A549 (cell line): ENCODE measurements at places on chromosomes 2 and 18.

- DNase-seq = no peak
Observed at GRCh38 chr2:226079196-226079595, 679.7 kb downstream of the NYAP2 start.

DNA sequence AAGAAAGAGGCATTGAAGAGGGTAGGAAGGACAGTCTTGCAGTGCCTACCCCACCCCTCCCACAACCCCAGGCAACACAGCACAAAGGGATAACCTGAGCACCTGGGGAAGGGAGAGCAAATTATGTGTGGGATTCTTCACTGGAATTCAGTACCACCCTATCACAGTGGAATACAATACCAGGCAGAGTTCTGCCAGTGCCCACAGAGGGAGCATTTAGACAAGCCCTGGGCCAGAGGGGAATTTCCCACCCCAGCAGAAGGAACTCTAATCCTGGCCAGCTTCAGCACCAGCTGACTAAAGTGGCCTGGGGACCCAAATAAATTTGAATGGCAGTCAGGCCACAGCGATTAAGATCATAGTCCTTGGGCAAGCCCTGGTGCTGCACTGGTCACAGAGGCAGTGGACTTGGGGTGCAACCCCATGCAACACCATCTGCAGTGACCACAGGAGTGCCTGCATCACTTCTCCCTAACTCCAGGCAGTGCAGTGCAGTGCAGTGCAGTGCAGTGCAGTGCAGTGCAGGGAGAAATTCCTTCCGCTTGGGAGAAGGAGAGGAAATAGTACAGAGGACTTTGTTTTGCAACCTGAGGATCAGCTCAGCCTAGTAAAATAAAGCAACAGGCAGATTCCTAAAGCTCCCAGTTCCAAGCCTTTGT is 147.8 kb upstream of the SRD5A2 start:
- DNase-seq = no peak

GRCh38 chr2:105320651-105321215 is 8.8 kb downstream of the TGFBRAP1 start:
- DNase-seq = no peak

- DNase-seq = peak; percentile 65
Observed at GRCh38 chr2:28452534-28453081, 43.3 kb upstream of the PLB1 start.

- no peak for DNase-seq
Observed at GRCh38 chr2:70633508-70633907, 79.9 kb upstream of the TGFA start.

- no peak for DNase-seq
Observed at GRCh38 chr2:45789317-45789716, 137.8 kb downstream of the PRKCE start.

DNA sequence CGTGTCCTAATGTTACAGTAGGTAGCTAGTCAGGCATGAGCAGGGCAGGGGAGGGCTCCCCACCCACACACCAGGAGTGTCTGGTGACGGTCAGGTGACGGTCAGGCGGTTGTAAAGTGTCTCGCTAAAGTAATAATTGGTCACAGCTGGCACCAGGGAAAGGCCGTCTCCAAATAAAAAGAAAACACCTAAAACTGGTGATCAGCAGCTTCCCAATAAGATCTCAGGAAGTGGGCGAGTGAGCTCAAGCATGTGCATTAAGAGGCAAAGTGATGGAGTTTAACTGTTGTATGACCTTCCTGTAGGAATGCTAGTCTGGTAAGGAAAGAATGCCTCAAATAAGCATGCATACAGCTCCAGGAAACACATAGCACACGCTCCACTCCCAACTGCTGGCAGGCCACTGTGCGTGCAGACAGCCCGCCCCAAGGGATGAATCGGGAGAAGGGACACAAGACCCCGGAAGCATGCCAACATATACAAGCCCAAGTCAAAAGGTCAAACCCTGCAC is 177.1 kb downstream of the RNF144A start:
- DNase-seq = no peak

- DNase-seq = no peak
Observed at GRCh38 chr2:133569286-133569830, 1.1 kb upstream of the NCKAP5 start.

DNA sequence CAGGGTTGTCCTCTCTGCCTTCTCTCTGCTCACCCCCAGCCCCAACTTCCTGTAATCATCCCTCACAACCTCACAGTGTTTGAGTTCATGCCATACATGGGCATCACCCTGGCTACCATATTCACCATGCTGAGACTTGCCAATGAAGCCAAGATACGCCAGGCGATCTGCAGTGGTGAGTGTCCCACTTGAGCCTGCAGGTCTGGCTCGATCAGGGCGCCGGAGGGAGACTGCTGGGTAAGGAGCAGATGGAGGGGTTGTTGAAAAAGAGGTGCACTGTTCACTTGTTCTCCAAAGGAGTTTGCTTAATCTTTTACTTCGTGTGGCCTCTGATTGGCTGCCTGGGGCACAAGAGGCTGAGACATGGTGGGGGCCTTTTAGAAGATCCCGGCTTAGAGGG is 14.6 kb downstream of the MROH2A start:
- no peak for DNase-seq

- DNase-seq = no peak
Observed at GRCh38 chr18:32189790-32190189, at the start of gene MEP1B. Gene MEP1B, plus strand, starts transcription at chr18:32190039. Its CDS starts 32 bp downstream, at chr18:32190071.

DNA sequence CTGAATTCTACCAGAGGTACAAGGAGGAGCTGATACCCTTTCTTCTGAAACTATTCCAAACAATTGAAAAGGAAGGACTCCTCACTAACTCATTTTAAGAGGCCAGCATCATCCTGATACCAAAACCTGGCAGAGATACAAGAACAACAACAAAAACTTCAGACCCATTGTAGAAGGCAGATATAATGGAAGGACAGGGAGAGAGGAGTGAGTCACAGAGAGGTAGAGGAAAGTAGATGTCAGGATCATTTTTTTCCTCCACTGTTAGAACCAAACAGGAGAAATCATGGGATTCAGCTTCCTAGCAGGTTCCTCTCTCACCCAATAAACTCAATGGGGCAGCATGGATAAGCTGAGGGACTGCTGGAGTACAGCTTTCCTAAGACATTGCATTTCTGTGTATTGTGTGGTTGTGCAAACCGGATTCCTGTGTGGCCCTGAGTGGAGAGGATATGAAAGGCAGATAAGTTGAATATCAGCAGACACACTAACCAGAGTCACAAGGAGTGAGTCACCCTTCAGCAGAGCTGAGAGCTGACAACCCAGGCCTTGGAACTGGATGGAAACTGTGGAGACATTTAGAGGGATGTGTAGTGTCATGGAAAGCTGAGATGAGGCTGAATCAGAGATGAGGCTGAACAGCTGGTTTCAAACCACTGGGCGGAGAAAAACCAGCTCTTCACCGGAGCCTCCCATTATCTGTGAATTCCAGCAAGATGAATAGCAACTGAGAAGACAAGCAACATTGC is 60.9 kb upstream of the MMADHC start:
- DNase-seq = peak; percentile 17

- no peak for DNase-seq
Observed at GRCh38 chr2:209763106-209763505, 8.5 kb upstream of the UNC80 start.

- peak; percentile 67 for DNase-seq
Observed at GRCh38 chr2:11744631-11745394, 1.6 kb upstream of the LPIN1 start.

DNA sequence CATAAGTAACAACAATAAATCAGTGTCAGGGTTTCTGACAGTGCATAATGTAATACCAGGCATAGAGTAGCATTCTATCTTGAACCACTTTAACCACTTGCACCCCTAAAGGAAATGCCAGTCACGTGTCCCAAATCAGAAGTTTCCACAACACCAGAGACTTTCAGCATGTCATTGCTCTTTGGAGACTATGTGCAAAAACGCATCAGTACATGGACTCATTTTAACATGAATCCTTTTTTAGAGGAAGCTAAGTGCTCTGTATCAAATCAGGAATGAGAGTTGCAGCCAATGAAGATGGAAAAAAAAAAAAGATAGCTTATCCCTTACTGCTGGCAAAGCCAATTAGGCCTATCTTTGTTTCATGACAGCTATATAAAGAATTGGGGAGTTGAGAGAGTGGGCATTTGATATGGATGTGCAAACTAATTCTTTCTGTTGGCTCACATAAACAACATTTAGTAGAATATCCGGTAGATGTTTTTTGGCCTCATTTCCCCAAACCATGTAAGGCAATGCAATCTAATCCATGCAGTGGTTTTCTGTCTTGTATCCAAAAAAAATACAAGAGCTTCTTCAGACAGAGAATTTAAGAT is 353.1 kb downstream of the IRS1 start:
- DNase-seq = no peak
